ENCODE measurements at places on chromosomes 7 and 10.

DNA sequence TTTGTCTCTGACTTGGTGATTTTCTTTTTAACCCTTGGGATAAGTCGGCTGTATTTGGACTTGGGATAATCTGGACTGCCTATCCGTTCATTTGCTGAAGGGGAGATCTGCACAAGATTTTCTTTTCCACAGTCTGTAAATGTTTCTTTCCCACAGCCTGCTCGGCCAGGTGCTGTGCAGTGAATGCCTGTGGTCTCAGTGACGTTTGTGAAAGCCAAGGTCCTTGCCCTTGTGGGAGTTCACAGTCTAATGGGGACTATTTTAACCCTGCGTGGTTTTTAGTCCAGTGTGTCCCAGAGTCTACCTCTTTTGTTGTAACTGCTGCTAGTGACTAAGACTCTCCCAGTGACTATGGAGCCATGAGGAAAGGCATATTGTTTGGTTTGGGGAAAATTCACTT lies 8.9 kb downstream of the PNLIP start:
- no peak for DNase-seq

GRCh38 chr10:79274279-79275104 lies 72.8 kb upstream of the PPIF start:
- DNase-seq: no peak

GRCh38 chr7:116273283-116273917 lies 63.1 kb downstream of the TES start:
- DNase-seq: no peak

DNA sequence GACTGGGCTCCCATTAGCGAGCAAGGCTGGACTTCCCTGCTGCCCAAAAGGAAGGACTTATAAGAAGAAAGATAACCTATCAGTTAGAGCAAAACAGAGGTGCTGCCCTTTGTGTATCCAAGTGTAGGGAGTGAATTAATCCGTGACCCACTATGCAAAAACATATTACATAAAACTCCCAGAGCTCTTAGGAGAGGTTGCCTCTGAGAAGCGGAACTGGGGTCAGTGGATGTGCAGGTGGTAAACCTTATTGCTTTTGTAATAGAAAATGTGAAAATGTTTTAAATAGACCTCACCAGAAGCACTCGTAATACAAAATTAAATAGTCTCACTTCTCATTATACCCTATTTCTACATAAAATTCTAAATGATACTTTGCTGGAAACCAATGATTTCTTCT lies 17.1 kb upstream of the IL6 start:
- DNase-seq: no peak

DNA sequence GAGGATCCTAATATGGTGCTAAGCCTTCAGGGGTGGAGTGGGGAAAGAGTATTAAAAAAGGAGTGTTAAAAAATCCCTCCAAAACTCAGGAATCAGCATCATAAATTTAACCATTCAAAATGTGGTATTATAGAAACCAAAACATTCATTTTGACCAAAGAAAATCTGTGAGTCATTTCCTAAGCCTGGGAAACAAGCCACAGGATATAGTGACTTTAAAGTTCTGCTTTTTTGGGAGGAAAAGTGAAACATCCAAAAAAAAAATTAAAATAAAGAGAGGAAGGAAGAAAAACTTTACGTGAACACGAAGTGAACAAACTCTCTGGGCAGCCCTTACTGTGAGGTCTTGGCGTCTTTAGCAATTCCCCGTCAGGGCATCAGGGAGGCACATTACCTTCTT lies 74.0 kb upstream of the GSDME start:
- DNase-seq: peak; percentile 7

GRCh38 chr10:93034426-93034825 lies 26.2 kb upstream of the CYP26C1 start:
- DNase-seq: no peak

GRCh38 chr7:116395141-116395791 lies 104.3 kb upstream of the CAV2 start:
- no peak for DNase-seq

- DNase-seq: no peak
Measured at GRCh38 chr7:53218730-53219504, 183.5 kb downstream of the POM121L12 start.

DNA sequence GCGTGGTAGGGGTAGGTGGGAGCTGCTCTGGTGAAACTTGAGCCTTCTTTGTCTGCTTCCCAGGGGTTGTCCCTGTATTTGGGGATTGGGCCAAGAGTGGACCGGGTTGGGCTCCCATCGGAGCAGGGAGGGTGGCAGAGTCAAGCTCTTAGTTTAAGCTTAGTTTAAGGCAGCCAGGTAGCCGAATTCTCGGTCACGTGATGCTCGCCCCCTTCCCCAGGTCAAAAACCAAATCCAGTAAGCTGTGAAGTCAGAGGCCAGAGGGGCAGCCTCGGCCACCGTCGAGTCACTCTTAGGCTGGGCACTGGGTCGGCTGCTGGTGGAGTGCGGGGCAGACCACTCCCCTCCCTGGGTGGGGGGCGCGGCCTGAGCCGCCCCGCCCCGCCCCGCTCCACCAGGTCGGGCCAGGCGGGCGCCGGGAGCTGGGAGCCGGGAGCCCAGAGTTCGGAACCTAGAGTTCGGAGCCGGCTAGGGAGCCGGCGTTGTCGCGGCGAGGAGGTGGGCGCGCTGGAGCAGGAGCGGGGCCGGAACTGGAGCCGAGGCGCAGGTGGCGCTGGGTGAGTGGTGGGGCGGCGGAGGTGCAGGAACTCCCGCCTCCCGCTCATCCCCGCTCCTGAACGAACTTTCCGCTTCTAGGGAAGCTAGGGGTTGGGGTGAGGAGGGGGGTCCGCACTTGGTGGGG lies 2.8 kb upstream of the LZTS2 start:
- DNase-seq: peak; percentile 75

- no peak for DNase-seq
Measured at GRCh38 chr7:5629941-5630340, 151.5 kb downstream of the RNF216 start.

DNA sequence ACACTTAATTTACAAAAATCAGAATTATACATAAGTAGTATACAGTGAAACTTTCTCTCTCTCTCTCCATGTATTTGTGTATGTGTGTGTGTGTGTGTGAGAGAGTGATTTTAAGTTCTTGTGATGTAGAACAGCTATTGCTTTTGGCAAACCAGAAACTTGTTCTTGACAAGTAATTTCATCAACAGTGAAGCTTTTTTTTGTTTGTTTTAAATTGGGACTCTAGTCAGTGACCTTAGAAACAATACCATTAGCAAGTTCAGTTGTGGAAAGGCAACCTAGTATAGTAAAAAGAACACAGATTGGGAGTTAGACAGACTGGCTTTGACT lies 319.1 kb downstream of the PTEN start:
- DNase-seq: no peak

GRCh38 chr10:72709041-72709440 lies 17.1 kb downstream of the MCU start:
- DNase-seq: peak; percentile 36

DNA sequence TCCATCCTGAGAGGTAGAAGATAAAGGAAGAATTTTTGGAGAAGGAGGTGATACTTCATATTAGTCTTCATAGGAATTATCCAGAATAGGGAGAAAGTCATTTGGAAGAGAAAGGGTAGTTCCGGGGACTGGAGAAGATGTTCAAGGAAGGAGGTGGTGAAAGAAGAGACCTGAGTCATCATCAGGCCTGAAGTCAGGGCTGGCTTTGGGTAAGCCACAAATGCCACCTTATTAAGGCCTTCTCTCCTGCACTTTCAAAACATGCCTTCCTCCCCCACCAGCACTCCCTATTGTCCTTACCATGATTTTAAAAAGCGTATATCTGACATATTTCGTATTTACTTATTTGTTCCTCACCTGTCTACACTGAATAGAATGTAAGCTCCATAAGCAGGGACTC lies 112.2 kb upstream of the LRGUK start:
- DNase-seq: no peak

GRCh38 chr10:64535131-64535867 lies 1014.1 kb downstream of the REEP3 start:
- DNase-seq: no peak

- DNase-seq: peak; percentile 8
Measured at GRCh38 chr7:19079066-19079465, 38.4 kb downstream of the TWIST1 start.

DNA sequence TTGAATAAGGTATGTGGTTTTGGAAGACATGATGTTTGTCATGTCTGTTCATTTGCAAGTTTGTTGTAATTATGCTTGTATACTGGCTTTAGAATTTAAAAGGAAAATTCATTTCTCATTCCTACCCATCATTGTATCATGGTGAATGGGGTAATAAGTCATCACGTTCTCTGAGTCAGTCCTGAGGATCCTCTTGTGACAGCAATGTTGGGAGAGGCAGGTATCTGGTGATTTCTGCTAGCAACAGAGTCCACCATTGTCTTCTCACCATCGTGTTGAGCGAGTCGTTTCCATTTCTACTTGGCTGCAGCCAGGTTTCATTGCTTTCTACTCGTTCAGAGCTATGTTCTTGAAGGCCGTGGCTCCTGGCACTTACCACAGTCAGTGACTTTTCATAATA lies 16.3 kb downstream of the CUL1 start:
- no peak for DNase-seq

DNA sequence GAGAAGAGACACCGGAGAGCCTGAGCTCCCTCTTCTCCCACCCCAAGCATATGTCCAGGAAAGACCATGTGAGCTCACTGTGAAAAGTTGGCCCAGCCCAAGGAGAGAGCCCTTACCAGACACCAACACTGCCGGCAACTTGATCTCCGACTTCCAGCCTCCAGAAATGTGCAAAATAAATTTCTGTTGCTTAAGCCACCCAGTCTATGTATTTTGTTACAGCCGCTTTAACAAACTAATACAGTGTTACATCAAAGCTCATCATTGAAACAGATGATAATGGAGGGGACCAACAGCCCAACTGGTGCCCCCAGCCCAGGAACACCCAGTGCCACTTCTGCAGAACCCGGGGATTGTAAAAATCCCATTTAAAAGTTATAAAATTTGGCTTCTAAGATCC lies 18.9 kb downstream of the RGR start:
- no peak for DNase-seq
